B cell (primary cell): ENCODE measurements at places on chromosomes 2 and 18. TPM values are rescaled to one million over a fixed set of nuclear protein-coding genes. Genes with fewer than 3 reads are reported as not detected.

Gene PKDCC
- polyA plus RNA-seq = 0.45 and 0.82 TPM in 2 replicates

Gene KATNAL2
- 1.3 TPM in 2 replicates for polyA plus RNA-seq

Gene CD28
- polyA plus RNA-seq = 0.18 and 0.85 TPM in 2 replicates

Gene CNRIP1
- not detected in 2 replicates for polyA plus RNA-seq

Gene CRYBA2
- not detected in 2 replicates for polyA plus RNA-seq

Gene GREB1L
- polyA plus RNA-seq = not detected in 2 replicates

Gene ITPRIPL1
- polyA plus RNA-seq = 1.8 and 2.6 TPM in 2 replicates

Gene L3MBTL4
- 3.0 and 6.0 TPM in 2 replicates for polyA plus RNA-seq

Gene ACMSD
- polyA plus RNA-seq = not detected in 2 replicates

Gene UBXN4
- 41.7 and 60.8 TPM in 2 replicates for polyA plus RNA-seq

Gene PLGLB1
- polyA plus RNA-seq = 1.7 and 2.7 TPM in 2 replicates

Gene XDH
- polyA plus RNA-seq = not detected in 2 replicates

Gene ASAP2
- 0.04 TPM in 2 replicates for polyA plus RNA-seq

Gene SAG
- 0.03 and 0.04 TPM in 2 replicates for polyA plus RNA-seq

Gene EFHD1
- polyA plus RNA-seq = not detected in 2 replicates
